ENCODE measurements at places on chromosomes 16 and 17.

DNA sequence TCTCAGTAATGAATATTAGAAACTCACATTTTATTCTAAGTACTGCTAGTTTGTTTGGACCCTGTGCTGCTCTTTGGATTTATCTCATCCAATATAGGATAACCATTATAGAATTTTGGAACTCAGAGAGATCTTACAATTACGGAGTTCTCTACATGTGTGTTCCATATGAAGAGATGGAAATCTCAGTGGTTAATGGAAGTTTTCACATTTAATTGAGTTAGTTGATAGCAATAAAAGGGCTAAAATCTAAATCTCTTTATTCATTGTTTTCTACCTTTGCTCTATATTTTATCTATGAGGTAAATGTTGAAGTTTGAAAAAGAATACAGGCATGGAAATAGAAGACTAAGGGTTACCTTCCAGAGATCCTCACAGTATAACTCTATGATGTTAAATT lies 558.0 kb upstream of the KIF2B start:
- no peak for DNase-seq

GRCh38 chr17:55172612-55173011 lies 92.1 kb upstream of the HLF start:
- DNase-seq: no peak

DNA sequence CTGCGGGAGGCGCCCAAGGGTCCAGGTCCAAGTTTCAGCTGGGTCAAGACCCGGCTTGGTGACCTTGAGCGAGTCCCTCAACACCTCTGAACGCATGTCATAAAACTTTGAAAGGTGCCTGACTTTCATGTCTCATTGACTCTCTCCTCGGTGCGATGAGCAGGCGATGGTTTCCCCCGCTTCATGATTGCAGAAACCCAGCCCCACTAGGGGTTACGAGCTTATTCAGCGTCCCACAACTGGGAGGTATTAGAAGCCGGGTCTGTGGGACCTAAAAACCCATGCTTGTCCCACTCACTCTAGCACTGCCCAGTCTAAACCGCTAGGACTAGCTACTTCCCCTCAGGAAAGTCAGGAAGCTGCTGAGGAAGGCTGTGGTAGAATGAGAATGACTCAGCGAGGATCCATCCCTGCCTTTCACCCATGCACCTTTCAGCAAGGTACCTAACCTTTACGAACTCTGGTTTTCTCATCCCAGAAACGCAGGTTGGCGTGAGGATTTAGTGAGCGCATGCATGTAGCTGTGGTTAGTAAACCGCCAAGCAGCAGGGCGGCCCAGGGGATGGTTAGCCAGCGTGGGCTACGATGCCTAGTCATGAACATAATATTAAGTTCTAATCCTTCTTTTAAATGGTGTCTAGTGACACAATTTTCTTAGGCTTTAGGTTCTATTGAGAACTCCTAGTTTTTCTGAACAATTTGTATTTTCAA lies 26.2 kb upstream of the RFFL start:
- peak; percentile 65 for DNase-seq

GRCh38 chr16:22934786-22935185 lies 120.8 kb downstream of the HS3ST2 start:
- no peak for DNase-seq

DNA sequence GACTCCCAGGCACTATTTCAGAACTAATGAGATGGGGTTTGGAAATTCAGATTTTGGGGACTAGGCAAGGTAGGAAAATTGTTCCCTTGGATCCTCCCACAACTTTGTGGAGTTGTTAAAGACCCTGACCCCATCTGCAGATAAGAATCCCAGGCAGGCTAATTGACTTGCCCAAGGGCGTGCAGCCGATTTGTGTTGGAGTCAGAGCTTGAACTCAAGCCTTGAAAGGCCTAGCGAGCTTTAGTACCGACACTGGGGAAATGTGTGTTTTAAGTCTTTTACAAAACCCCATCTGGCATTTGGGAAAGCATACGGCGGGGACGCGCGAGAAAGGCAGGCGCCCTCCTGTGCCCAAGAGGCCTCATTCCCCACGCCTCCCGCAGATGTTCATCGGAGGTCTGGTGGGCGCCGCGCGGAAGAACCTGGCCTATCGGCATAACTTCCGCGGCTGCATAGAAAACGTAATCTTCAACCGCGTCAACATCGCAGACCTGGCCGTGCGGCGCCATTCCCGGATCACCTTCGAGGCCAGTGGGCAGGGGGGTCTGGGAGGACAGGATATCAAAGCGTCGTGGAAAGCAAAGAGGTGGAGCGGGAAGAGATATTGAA lies 4.3 kb downstream of the CNTNAP1 start:
- DNase-seq: no peak

DNA sequence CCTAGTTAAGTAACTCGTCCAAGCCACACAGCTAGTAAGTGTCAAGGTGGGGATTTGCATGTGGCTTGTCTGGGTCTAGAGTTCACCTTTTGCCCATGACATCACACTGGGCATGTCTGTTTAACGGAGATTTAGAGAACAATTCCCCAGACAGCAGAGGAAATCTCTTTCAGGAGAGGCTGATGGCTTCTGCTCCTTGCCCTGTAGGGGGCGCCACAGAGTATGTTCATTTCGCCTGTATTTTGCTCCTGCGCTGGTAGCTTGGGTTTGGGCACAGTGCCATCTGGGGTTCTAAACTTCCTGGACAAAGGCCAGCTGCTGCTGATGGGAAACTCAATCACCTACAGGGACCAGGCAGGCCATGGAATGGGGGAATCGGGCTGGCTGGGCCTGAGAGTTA lies 20.4 kb downstream of the OTOA start:
- peak; percentile 39 for DNase-seq

DNA sequence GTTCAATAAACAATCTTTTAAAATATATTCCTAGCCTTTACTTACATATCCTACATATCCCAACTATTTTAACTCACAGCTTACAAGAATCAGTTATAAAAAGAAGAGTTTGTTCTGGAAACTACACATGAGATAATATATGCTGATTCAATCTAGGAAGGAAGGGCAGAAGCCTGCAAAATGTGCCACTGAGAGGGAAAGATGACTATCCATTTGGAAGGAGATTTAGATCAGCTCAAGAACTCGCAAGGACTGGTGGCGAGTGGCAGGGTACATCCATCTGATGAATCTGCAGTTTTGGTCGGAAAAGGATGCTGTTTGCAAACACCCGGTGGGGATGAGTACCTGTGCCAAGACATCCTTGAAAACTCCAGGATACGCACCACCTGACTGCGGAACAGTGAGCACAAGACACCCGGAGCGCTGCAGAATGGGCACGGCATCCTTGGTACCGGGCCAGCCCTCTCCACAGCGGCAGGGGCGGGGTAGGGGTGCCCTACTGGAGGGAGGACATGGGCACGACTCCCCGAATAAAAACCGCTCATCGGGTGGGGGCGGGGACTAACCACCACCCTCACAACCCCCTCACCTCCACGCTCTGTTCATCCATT lies 723 bp downstream of the TRIM37 start:
- peak; percentile 80 for DNase-seq

- DNase-seq: no peak
Observed at GRCh38 chr16:67243481-67243880, 3.8 kb downstream of the FHOD1 start.

DNA sequence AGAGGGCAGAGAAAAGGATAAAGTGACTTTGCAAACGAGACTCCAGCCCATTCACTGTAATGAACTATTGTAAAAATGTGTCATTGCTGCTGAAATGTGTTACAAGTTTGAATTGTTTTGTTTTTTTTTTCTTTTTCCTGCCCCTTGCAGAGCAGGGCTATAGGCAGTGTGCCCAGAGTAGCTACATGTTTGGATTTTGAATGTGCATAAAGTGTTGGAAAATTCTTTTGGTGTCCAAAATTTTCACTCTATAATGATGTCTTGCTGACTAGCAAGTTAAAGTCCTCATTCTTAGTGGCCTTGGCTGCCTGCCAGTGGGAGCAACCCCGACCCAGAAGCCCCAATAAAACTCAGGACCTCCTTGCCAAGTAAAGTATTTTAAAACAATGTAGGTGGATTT lies 66.5 kb downstream of the IGF2BP1 start:
- DNase-seq: no peak

GRCh38 chr17:39667945-39668924 lies at the start of gene PNMT:
PNMT (plus strand) TSS chr17:39668453; CDS start chr17:39668476, 23 bp downstream.
- peak; percentile 73 for DNase-seq

GRCh38 chr17:49548506-49549310 lies 27.0 kb upstream of the NXPH3 start:
- DNase-seq: no peak

GRCh38 chr17:75335315-75335714 lies 46.1 kb upstream of the SLC25A19 start:
- no peak for DNase-seq

- DNase-seq: no peak
Observed at GRCh38 chr16:59260892-59261291, 526.8 kb upstream of the GOT2 start.

DNA sequence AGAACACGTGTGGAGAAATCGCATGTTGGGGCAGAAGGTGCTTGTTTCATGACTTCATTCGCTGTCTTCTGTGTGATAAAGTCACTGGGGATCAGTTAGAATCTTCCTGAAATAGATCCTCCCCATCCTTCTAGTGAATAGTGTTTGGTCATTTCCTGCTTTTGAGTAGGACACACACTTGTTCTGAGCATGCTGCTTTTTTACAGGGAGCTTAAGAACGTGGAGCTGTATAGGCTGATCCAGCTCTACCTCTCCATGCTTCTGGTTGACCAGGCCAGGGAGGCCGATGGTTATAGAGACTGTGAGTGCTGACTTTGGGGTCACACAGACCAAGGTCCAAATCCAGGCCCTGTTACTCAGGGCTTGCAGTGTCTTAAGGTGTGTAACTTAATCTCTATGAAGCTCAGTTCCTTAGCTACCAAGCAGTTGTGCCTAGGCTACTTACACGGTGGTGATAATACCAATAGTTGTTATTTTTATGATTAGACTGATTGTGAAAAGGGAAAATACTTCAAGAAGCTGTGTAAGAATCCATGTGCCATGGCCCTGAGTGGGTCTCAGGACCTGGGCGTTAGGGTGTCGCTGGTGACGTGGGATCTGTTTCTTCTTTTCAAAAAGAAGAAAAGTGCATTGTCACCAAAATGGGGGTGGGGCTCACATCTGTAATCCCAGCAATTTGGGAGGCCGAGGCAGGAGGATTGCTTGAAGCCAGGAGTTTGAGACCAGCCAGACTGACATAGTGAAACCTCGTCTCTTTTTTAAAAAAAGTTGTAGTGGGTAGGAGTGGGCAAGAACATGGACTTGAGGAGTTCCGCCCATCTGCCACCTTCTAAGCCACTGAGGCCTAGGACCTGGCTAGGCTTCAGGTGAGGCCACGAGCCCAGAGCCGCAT lies 64.1 kb upstream of the LGALS9 start:
- DNase-seq: no peak

- no peak for DNase-seq
Observed at GRCh38 chr16:15951852-15952251, 2.4 kb downstream of the ABCC1 start.

- no peak for DNase-seq
Observed at GRCh38 chr17:73683771-73684170, 39.5 kb upstream of the SDK2 start.

- no peak for DNase-seq
Observed at GRCh38 chr16:1903845-1904840, 14.1 kb downstream of the HS3ST6 start.

- no peak for DNase-seq
Observed at GRCh38 chr17:77409282-77410161, 268.8 kb downstream of the SEC14L1 start.

DNA sequence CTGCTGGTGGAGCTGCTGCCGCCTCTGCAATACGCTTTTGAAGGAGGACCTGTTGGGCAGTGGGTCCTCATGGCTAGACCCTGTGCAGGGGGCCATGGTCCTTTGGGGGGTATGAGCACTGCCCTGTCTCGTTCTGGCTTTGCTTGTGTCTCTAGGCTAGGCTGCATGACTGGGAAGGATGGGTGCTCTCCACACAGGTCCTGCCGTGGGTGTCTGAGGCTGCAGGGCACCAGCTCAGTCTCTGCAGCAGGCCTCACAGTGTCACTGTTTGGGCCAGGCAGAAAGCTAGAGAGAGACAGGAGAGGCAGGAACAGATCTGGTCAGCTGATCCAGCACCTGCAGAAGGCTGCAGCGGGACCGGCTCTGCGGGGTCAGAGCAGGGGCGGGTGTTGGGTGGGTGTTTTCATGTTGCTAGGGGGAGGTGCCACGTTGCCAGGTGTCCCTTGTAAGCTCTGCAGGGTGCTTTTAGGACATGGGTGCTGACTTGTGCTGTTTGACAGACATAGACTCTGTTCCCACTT lies 111.4 kb downstream of the SNX29 start:
- no peak for DNase-seq
